ENCODE measurements at places on chromosomes 12 and 14.

- no peak for DNase-seq
These were observed 21.6 kb downstream of the SARNP start for GRCh38 chr12:55795950-55796349.

- DNase-seq, result no peak
These were observed 10.7 kb upstream of the SLC6A13 start for GRCh38 chr12:273382-273781.

DNA sequence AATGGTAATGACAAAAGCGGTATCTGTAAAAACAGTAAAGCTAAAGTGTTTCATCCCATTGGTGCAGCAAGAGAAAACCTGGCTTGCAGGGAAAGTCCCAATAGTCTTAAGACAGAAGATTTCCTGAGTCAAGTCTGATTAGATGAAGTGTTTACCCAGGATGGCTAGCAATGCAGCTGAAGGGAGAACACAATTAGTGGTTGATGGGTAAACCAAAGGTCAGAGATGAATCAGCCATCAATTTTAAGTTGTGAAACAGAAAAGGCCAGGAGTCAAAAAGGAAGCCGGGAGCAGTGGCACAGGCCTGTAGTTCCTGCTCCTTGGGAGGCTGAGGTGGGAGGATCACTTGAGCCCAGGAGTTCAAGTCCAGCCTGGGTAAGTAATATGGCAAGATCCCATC is 52.6 kb downstream of the SEC23A start:
- DNase-seq, result no peak

DNA sequence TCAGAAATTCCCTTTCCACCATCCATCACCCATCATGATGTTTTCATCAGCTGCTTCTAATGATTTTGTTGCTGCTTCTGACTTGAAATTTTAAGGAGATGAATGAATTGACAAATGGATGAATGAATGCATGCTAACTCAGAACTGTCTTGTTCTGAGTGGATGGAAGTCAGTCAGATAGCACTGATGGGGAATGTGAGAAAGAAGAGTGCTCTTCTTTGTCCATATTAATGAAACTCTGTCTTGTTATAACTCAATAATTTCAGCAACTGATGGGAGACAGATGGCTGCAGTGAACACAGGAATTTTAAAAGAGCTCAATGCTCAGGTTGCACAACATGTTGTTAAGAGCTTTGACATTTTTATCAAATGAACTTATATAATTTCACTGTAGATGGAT is 422.0 kb downstream of the TRHDE start:
- DNase-seq, result no peak

DNA sequence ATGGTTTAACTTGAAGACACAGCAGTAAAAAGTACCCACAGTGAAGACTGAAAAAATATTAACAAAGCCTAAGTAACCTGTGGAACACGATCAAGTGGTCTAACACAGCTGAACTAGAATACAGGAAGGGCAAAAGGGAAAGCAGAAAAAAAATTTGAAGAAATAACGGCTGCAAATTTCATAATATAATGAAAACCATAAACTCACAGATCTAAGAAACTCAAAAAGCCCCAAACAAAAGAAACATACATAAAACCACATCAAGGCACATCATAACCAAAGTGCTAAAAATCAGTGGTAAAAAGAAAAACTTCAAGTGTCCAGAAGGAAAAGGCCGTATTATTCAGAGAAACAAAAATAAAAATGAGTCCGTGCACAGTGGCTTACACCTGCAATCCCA is 30.9 kb downstream of the SPPL3 start:
- DNase-seq, result no peak

GRCh38 chr12:46832130-46832704 is 6.4 kb upstream of the SLC38A4 start:
- DNase-seq, result no peak

- no peak for DNase-seq
These were observed 411.0 kb upstream of the OR4E1 start for GRCh38 chr14:22084393-22085281.

GRCh38 chr14:102390064-102390855 is 27.5 kb downstream of the TECPR2 start:
- DNase-seq, result no peak

- DNase-seq, result no peak
These were observed 157.3 kb downstream of the BTG1 start for GRCh38 chr12:91988086-91988923.

GRCh38 chr14:68495101-68496039 is 297.5 kb downstream of the ZFP36L1 start:
- no peak for DNase-seq

DNA sequence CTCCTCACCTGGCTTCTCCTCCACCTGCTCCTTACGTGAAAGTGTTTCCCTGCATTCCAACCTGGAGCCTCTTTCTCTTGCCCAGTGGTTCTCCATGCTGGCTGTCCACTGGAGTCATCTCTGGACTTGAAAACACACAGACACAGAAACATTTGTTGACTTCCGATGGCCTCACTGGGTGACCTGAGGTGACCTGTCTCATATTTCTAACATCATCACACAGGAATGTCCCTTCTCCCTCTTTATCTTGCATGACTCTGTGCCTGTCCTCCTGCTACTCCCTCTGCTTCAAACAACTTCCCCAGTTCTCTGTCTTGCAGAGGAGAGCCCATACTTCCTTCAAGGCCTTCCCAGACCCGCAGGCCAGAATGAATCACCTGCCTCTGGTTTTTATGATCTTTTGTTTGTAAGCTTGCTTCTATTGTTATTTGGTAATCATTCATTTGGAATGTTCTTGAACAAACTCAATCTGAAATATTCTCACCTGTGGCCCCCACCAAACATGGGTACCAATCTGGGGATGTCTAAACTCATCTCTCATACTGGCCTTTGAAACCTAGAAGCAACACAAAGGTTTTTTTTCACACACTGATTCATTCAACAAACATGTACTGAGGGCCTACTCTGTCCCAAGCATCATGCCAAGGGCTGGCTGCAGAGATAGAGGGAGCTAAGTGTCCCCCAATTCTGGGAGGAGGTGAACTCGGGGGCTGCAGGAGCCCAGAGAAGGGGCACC is 9.7 kb upstream of the RIN3 start:
- no peak for DNase-seq

DNA sequence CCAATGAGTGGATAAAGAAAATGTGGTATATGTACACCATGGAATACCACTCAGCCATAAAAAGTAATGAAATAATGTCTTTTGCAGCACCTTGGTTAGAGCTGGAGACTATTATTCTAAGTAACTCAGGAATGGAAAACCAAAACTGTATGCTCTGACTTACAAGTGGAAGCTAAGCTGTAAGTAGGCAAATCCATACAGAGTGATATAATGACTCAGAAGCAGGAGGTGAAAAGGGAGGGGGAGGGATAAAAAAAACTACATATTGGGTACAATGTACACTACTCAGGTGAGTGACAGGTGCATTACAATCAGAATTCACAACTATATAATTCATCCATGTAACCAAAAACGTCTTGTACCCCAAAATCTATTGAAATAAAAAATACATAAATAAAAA is 15.1 kb upstream of the CLEC1A start:
- DNase-seq, result no peak

DNA sequence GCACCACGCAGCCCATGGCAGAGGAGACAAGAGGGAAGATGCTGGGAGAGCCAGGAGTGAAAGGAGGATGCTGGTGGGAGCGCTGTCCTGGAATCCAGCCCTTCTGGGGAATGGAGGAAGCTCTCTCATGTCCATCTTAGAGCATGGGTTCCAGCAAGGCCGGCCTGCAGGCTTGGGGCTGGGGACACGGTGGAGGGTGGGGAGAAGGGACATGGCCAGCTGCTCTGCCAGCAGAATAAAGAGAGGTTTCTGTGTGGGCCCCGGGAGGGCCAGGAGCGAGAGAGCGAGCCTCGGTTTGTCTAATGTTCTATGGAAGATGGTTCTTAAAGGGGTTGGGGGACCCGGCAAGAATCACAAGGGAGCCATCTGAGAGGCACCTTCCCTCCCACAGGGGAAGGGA is 60.2 kb downstream of the RIMBP2 start:
- no peak for DNase-seq

- no peak for DNase-seq
These were observed 1.1 kb downstream of the CCDC184 start for GRCh38 chr12:48184549-48184922.

- no peak for DNase-seq
These were observed 32.9 kb upstream of the TTC7B start for GRCh38 chr14:90848944-90849731.

GRCh38 chr14:78016532-78016931 is 153.6 kb upstream of the NRXN3 start:
- DNase-seq, result no peak

GRCh38 chr12:107042801-107043200 is 50.5 kb downstream of the CRY1 start:
- no peak for DNase-seq

GRCh38 chr14:81400852-81401251 is 728 bp upstream of the STON2 start:
- DNase-seq, result no peak

- no peak for DNase-seq
These were observed 8.1 kb downstream of the ISM2 start for GRCh38 chr14:77490347-77490986.

DNA sequence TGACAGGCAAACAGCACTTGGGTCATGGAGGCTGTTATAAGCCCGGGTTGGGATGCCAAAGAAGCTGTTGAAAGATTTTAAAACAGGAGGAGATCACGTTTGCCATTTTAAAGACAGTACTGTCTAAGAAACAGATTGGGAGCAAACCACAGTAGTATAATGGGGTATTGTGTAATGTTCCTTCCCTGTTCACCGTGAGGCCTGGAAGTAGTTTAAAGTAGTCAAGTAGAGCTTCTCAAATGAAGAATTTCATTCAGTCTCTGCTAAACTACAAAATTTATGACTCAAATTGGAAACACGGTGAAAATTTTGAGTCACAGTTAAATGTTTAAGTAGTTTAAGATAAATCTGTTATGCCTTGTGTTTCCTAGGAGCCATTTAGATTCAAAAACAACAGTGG is 35.8 kb downstream of the ATP2A2 start:
- no peak for DNase-seq

DNA sequence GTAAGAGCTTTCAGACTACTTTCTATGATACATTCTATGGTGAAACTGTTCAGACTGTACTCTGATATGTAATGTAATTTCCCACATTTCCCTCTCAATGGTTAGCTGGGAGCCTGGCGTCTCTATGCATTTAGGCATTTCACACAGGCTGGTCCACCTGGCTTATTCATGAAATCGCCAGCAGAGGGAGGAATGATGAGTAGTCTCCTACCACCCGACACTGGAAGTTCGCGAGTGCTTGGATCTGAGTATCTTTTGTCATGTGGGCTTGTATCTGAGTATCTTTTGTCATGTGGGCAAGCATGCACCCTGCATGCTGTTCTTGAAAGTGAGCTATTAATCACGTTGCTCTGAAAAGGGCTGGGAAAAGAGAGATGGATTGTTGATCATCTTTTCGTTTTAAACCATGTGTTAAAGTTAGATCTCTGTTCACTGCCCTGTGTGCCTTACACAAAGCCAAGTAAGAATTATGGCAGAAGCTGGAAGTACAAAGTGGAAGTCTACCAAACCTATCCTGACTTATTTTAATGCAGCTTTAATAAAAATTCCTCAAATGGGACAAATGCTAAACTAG is 235.0 kb downstream of the ATP23 start:
- no peak for DNase-seq

- no peak for DNase-seq
These were observed 23.1 kb downstream of the NTF3 start for GRCh38 chr12:5455045-5455444.

DNA sequence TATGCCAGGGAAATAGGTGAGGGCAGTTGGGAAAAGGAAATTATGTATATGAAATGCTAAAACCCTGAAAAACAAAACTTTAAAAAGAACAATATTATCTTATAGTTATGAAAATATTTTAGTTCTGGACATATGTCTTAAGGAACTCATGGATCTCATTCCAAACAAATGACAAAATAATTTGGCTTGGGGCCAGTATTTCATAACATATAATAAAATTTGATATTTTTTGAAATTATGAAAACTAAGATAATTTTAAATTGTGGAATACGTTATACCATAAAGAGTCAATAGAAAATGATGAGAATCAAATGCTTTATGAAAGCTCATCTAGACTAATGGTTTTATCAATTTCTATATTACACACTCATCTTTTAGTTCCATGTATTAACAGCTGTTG is 173.8 kb upstream of the DCN start:
- no peak for DNase-seq

DNA sequence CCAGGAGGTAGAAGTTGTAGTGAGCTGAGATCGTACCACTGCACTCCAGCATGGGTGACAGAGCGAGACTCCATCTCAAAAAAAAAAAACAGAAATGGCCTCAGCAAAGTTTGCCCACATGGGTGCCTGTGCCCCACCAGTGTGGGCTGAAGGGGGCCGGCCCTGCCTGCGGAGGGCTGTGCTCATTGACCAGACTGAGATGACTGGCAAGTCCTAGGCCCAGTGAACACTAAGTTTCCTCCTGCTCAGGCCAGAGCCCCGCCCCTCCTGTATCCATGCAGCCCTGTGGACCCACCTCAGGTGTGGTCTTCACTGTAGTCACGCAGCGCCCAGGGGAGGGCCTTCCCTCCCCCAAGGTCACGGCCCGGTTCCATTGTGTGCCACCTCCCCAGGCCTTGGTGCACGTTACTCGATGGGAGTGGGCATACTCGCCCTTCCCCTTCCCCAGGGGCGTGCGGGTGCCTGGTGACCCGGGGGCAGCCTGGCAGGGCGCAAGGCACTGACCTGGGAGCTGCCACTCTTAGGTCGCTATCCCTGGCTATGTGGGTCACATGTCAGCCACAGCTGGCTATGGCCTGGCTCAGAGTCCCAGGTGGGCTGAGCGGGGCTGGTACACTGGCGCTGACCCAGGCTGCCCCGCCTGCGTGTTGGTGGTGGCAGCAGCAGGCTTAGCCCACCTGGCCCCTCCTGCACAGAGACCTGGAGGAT is 16.1 kb downstream of the INF2 start:
- DNase-seq, result no peak

- no peak for DNase-seq
These were observed 938 bp upstream of the SLC6A13 start for GRCh38 chr12:263574-263973.
